ENCODE measurements at places on chromosomes 7 and 10.
A peak's percentile ranks its signal among the peaks of the same experiment; 100 is the strongest.

- DNase-seq = no peak
These were observed 1.1 kb upstream of the HOXA1 start for GRCh38 chr7:27096768-27097514.

- DNase-seq = no peak
These were observed 11.0 kb downstream of the PDGFA start for GRCh38 chr7:508461-509170.

DNA sequence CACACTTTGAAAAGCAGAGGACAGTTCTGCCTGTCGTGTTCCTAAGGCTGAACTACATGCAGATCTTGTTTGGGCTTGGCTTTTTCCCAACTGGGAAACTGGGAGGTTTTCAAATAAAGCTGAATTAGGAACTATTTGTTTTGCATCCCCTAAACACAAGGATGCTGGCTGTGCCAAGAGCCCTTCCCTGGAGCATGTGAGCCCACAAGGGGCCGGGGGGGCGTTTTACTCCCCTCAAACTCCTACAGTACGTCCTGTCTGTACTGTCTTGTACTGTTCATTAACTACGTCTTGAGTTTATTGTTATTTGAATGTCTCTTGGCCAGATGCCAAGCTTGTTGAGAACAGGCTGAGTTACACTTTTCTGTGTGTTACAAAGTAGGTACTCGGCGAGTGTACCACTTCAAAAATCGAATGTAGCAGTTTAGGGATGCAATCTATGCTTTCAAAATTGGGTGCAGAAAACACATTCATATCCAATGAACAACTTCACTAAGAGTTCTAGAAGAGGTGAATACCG, 94.9 kb downstream of the GFRA1 start:
- DNase-seq = no peak

- DNase-seq = no peak
These were observed 1182.8 kb downstream of the SORCS1 start for GRCh38 chr10:105981679-105982078.

DNA sequence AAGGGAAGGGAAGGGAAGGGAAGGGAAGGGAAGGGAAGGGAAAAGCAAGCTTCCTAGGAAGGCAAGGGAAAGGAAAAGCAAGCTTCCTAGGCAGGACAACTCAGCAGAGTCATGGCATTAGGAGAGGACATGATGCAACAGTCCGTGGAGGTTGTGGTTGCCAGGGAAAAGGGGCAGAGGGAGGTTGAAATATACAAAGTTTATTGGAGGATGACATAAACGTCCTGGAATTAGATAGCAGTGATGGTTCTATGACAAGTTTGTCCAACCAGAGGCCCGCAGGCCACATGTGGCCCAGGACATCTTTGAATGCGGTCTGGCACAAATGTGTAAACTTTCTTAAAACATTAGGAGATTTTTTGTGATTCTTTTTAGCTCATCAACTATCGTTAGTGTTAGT, 59.8 kb upstream of the OPN4 start:
- no peak for DNase-seq

- DNase-seq = peak; percentile 17
These were observed 87.3 kb downstream of the ODAD2 start for GRCh38 chr10:27911539-27911938.

DNA sequence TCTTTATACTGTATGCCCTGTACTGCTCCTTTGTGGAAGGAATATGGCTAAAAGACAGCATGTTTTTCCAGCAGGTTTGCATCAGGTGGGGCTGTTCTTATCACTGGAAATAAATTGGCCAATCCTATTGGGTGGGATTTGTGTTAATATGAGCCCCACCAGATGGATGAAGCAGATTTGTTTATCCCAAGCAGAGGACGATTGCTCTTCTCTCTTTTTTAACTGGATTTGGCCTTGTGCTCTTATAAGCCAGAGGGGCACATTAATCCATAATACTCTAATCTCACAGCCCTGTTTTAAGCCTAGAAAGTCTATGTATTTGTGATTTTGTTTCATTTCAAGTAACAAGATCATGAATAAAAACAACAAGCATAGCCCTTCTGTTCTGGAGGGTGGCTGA, 240.1 kb upstream of the ADARB2 start:
- no peak for DNase-seq

GRCh38 chr7:111528331-111528730, 34.0 kb downstream of the IMMP2L start:
- DNase-seq = no peak

DNA sequence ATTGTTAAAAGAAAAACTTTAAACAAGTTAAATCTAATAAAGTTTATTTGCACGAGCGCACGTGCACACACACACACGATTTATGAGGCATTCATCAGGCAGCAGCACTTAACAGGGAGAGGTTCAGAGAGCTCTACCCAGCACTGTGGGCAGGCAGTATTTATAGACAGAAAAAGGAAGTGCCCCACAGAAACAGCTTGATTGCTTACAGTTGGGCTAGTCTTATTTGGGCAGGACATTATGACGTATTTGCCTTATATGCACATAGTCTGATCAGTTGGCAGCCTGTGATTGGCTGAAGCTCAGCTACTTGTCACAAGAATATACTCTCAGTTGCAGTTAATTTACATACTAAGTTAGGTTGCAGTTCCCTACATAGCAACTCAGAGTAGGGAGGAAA, 1.2 kb upstream of the SDHAF3 start:
- no peak for DNase-seq

- peak; percentile 80 for DNase-seq
These were observed 608 bp downstream of the ACHE start for GRCh38 chr7:100894860-100895700.

DNA sequence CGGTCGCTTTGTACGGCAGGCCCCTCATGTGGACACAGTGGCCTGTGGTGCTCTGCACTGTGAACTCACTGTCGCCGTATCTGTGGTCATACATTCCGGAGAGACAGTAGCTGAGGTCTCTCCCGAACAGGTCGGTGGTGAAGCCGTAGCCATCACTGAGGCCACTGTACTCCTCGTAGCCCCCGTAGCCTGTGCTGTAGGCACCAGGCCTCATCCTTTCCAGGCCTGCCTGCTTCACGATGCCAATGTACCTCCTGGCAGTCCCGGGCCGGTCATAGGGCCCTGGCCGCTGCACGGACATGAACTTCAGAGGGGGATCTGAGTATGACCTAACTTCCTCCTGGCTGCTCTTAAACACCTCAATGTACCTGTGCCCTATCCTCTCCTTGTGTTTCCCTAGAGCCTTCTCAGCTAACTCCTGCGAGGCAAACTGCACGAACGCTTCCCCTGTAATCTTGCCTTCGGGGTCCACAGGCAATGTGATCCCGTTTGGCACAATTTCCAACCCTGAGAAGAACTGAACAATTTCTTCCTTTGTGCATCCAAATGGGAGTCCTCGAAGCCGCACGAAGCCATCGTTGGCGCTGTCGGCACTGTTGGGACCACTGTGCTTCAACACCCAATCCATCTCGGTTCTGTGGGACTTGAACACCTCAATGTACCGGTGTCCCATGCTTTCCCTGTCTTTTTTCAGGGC, 15.7 kb downstream of the FXYD4 start:
- DNase-seq = no peak

DNA sequence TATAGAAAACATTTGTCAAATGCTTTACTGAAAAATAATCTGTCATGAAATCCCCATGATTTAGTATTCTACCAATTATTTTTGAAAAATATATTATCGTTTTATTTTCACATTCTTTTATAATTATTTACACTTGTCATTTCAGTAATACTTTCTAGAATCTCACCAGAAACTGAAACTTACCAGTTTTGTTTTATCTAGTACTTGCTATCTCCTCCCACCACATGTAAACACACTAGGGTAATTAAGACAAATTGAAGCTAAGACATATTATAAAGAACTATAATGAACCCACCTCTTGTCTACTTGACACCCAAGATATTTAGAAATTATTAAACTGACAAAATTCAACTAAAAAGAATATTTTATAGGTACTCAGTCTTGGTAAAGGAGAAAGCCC, 51.5 kb upstream of the GRM3 start:
- no peak for DNase-seq

Data from iPS-NIHi11 (cell line).